ENCODE measurements at places on chromosomes 5 and 9.
A peak's percentile ranks its signal among the peaks of the same experiment; 100 is the strongest.

GRCh38 chr5:163995206-163995605, 489.8 kb downstream of the MAT2B start:
- DNase-seq: no peak

GRCh38 chr9:37729499-37729898, 24.1 kb upstream of the TRMT10B start:
- no peak for DNase-seq

DNA sequence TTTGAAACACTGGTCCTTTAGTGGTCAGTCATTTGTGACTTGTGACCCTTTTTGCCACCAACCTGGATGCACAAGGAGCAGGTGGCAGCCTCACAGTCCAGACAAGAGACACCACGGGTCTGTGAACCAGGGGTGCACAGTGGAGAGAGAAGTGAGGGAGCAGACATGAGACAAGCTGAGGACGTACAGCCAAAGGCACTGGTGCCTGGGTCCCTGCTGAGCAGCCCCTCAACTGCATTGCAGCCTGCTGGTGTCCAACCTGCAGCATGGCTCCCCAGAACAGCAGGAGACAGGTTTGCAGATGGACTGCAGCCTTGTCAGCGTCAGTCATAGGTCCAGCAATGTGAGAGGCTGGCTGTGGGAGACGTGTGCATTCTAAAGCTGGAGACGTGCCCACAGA, 124.2 kb upstream of the FSTL4 start:
- no peak for DNase-seq

DNA sequence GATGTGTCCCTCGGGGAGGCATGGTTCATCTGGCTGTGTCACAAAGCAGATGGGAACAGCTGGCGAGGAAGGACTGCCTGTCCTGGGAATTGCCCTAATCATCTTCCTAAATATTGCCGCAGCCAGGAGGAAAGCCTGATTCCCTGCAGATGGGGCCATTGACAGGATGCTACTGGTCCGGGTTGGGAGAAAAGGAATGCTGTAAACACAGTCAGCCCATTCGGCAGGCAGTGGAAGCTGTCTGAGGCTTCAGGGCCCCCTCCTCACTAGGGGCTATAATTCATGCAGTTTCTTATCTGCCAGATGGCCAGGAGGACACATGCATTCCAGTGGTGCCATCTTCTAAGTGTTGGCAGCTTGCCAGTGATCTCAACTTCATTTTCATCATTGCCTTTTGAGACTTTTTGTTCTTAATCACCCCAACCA, 110.3 kb downstream of the KCNIP1 start:
- DNase-seq: no peak

GRCh38 chr5:36359267-36359666, 57.6 kb upstream of the RANBP3L start:
- no peak for DNase-seq

DNA sequence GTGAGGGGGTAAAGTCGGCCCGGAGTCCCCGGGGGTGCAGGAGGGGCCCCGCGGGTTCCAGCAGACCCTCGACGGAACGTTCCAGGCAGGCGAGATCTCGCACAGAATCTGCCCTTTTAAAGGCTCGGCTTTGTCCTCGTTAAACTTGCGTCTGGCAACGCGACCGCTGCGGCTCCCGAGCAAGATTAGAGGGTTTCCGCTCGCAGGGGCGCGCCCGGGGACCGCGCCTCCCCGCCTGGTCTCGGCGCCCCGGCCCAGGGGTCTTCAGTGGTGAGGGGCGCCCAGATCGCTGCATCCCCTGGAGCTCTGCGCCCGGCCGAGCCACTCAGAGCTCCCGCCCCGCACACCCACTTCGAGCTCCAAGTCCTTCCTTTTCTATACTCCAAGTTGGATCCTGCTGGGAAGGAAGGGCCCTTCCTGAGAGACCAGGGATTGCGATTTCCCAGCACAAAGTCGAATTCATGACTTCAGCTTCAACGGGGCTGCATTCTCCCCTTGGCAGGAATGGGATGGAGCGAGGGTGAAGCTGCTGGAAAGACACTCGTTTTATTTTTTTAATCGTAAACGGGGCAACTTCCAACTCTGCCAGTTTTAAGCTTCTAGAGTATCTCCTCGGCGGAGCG, 11.3 kb downstream of the PROP1 start:
- DNase-seq: no peak

- no peak for DNase-seq
These were observed 40.1 kb upstream of the PDE8B start for GRCh38 chr5:77170196-77170890.

GRCh38 chr5:24681106-24681505, 36.3 kb upstream of the CDH10 start:
- no peak for DNase-seq

DNA sequence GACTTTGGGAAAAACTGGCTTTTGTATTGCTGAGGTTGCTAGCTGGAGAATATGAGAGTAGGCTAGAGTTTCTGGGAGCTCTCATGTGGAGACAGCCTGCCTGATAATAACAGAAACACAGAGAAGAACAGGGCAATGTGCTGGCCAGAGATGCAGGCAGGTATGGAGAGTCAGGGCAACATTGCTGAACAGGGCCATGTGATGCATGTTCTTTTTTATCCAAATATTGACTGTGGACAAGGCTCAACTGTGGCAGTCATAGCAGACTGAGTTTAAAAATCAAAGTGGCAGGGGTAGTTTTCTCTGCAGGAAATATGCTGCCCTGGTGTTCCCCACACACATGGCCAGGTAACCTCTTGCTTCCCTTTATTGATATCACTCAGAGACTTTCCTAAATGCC, 381.1 kb downstream of the RASEF start:
- DNase-seq: no peak

- peak; percentile 2 for DNase-seq
These were observed 119.3 kb downstream of the GALNT10 start for GRCh38 chr5:154309805-154310204.

DNA sequence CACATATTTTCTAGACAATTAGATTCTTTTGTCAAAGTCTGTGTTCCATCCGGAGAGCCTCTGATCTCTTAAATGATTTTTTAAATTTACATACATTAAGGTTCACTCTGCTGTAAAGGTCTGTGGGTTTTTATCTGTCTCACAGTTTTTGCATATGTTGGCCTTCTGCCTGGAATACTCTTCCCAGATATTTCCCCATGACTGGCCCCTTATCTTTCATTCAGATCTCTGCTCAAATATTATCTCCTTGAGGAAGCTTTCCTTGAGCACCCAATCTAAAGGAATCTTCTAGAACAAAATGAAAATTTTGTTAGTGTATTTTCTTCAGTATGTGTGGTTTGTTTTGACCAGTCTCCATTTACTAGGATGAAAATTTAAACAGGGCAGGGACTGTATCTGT, 26.3 kb downstream of the FAF2 start:
- DNase-seq: no peak

- peak; percentile 52 for DNase-seq
These were observed 6.0 kb downstream of the B4GALT1 start for GRCh38 chr9:33161011-33161588.

DNA sequence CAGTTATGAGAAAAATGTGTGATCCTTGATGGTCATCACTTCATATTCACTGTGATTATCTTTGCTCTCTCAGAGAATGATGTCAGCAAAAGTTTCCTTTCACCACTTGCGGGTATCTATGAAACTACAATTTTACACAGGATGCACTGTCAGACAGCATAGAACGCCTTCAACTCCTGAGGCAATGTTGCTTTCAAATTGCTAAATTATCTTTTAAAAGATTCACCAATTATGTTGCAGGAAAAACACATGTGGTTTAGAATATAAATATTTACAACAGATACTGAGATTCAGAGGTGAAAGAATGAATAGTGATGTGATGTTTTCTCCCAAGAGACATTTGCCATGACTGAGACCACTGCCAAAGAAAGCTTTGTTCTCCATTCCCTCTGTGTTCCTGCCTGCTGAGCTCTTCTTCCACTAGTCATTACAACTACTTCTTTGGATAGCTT, 879.8 kb upstream of the DMAC1 start:
- no peak for DNase-seq

GRCh38 chr9:94757158-94757557, 30.7 kb downstream of the AOPEP start:
- DNase-seq: no peak

DNA sequence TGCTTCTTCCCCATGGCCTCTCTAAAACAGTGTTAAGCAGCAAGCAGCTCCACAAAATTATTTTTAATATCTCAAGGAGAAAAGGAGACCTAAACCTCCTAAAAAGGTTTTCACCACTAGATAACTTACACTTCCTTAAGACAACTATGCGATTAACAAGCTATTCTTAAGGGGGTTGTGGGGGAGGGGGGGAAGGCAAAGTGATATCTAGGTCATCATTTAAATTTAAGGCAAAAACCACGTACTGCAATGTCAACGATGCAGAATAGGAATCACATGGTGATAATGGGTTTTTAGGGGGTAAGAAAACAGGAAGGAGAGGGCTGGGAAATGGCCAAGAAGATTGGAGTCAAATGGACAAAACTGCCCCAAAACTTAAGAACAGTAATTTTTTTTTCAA, 32.6 kb downstream of the CSNK1A1 start:
- no peak for DNase-seq

GRCh38 chr5:61274511-61274911, 57.5 kb upstream of the ZSWIM6 start:
- no peak for DNase-seq

DNA sequence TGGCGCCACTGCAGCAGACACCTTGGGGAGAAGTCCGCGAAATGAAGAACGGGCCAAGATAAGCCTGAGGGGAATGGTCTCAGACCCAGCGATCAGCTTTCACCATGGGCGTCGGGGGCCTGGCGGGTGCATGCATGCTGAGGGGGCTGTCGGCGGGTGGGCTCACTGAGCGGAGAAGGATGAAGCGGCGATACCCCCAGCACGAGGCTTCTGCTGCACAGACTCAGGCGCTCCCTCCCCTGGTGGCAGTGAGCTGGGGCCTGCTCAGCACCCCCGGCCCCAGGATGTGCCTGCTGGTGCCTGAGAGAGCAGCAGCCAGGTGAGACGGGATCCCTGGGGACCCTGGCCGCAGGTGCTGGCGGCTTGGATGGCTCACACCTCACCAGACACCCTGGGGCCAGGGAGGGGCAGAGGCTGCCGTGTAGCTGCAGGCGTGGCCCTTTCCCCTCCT, 31.2 kb downstream of the CEP72 start:
- no peak for DNase-seq

DNA sequence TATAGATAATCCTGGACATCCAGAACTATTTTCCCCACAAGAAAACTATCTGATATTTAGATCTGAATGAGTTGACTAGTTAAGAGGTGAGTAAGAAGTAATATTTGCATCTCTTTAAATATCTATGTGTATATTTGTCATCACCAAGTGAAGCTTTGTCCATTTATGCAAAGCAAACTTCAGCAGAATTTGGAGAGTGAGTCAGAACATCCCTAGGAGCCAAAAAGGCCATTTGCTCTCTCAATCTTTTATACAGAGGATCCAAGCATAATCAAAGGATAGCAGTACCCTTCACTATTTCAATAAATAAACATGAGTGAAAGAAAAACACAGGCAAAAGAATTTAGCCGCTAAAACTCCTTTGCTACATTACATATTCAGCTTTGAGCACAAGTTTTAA, 454.4 kb downstream of the NR2F1-AS1 start:
- no peak for DNase-seq

GRCh38 chr9:116491219-116491618, 195.9 kb upstream of the TRIM32 start:
- DNase-seq: no peak

DNA sequence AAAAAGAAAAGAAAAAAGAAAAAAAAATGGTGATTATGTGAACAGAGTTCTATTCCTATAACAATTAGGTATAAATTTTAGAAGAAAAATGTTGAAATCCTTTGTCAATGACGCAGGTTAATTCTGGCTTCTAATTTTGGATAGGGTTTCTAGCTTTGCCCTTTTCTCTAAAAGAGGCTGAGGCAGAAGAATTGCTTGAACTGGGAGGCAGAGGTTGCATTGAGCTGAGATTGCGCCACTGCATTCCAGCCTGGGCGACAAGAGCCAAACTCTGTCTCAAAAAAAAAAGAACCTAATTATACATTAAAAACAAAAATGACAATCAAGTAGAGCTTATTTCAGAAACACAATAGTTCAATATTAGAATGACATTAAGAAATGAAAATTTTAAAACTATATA, 2.9 kb downstream of the STXBP1 start:
- DNase-seq: no peak

GRCh38 chr9:93907551-93908199, 47.5 kb downstream of the BARX1 start:
- no peak for DNase-seq

GRCh38 chr9:110340306-110340705, 2.6 kb upstream of the TXNDC8 start:
- DNase-seq: no peak

DNA sequence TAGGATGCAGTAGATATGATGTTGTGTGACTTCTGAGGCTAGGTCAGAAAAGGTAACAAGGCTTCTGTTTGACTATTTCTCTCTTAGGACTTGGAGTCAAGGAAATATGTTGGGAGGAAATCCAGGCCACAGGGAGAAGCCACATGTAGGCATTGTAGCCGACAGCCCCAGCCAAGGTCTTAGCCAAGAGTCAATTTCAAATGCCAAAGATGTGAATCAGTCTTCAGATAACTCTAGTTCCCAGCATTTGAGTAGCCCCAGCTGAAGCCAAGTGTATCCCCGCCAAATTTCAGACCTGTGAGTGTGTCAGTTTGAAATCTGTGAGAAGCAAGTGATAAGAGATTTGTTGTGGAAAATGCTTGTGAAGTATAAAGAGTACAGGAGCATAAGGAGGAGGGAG, 38.1 kb upstream of the ISL1 start:
- no peak for DNase-seq

- peak; percentile 19 for DNase-seq
These were observed 281.1 kb upstream of the MAP3K1 start for GRCh38 chr5:56534102-56534829.

DNA sequence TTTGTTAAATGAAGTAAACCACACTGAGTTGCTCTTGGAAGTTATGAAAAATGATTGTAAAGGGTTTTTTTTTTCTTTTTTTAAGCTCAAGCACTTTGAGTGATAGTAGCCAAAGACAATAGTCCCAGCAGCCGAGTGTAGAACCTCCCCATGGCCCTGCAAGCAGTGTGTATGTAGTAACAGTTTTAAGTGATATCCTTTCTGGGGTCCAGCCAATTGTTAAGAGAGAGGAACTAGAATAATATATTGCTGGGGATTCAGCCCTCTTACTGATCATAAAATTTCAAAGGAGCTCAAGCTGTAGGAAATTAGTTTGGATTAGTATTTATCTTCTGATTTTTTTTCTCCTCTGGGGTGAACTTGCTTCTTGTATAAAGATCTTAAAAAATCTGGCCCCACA, 43.2 kb downstream of the NPR3 start:
- no peak for DNase-seq

- peak; percentile 5 for DNase-seq
These were observed 13.6 kb upstream of the CEP72 start for GRCh38 chr5:598564-598890.

All from stimulated activated CD4-positive, alpha-beta T cell treated with anti-CD3 and anti-CD28 coated beads, Interleukin-2, amount 100 ng/mL, for 24 hours (primary cell).